ENCODE measurements at places on chromosomes 1 and 21.

GRCh38 chr1:18666317-18666920 is 35.8 kb downstream of the PAX7 start:
- DNase-seq: no peak

GRCh38 chr1:113453771-113454083 is 63.4 kb downstream of the MAGI3 start:
- DNase-seq: no peak

- DNase-seq: no peak
Measured at GRCh38 chr21:31654340-31654739, 5.2 kb upstream of the SOD1 start.

GRCh38 chr1:21499283-21499950 is 9.8 kb upstream of the ALPL start:
- no peak for DNase-seq

DNA sequence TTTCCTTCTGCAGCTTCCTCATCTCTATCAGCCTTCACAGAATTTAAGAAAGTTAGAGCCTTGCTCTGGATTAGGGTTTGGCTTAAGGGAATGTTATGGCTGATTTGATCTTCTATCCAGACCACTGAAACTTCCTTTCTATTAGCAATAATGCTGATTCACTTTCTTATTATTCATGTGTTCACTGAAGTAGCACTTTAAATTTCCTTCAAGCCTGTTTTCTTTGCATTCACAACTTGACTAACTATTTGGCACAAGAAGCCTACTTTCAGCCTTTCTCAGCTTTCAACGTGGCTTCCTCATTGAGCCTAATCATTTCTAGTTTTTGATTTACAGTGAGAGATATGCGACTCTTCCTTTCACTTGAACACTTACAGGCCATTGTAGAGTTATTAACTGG is 528.5 kb downstream of the PLPP3 start:
- no peak for DNase-seq

- DNase-seq: no peak
Measured at GRCh38 chr1:91798241-91798648, 87.7 kb downstream of the TGFBR3 start.

DNA sequence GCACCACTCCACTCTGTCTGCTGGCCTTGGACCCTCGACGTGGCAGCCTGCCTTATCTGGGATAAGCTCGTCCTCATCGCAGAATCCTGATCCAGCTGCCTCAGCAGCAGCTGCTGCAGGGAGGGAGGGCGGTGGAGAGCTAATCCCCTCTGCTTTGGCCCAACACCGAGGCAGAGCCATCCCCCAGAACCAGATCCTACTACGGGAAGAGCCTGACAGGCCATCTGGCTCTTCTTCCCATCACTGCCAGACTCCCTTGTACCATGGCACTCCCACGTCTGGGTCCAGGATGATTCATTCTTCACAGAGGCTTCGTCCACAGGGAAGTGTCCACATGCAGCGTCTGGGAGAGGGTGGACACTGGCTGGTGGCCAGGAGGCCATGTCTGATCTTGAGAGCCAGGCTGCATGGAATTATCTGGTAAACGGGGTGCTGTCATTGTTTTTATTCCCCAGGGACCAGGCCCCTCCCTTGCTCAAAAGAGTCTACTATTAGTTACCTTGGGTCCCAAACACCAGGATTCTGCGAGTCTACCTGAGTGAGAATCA is 14.6 kb upstream of the PKP1 start:
- DNase-seq: no peak

- DNase-seq: no peak
Measured at GRCh38 chr1:1358433-1359271, at the start of gene MXRA8. MXRA8 (minus strand) TSS chr1:1358555; CDS start chr1:1358504, 51 bp downstream.

- no peak for DNase-seq
Measured at GRCh38 chr1:164320790-164321731, 237.9 kb upstream of the PBX1 start.

DNA sequence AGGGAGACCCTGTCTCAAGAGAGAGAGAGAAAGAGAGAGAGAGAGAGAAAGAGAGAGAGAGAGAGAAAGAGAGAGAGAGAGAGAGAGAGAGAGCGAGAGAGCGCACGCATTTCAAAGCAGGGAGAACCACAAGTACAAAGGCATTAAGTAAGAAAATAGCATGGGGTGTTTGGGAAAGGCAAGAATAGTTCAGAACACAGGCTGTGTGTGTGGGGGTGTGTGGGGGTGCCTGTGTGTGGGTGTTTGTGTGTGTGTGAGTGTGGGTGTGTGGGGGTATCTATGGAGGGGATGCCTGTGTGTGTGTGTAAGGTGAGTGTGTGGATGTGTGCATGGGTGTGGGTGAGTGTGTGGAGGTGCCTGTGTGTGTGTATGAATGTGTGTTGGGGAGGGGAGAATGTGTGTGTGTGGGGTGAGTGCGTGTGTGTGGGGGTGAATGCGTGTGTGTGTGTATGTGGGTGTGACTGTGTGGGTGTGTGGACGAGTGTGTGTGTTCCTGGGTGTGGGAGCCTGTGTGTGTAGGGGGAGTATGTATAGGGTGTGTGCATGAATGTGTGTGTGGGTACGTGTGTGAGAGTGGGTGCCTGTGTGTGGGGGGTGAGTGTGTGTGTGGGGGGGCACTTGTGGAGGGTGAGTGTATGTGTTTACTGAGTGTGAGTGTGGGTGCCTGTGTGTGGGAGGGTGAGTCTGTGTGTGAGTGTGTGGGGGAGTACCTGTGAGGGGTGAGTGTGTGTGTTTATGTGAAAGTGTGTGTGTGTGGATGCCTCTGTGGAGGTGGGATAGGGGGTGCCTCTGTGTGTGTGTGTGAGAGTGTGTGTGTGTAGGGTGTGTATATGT is 19.1 kb upstream of the HDAC1 start:
- DNase-seq: peak; percentile 75

DNA sequence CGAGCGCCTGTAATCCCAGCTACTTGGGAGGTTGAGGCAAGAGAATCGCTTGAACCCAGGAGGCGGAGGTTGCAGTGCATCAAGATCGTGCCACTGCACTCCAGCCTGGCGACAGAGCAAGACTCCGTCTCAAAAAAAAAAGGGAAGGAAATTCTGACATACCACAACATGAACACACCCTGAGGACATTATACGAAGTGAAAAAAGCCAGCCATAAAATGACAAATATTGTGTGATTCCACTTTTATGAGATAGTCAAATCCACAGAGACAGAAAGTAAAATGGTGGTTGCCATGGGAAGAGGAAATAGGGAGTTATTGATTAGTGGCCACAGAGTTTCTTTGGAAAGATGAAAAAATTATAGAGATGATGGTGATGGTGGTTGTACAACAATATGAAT is 41.7 kb downstream of the EVI5 start:
- DNase-seq: no peak

DNA sequence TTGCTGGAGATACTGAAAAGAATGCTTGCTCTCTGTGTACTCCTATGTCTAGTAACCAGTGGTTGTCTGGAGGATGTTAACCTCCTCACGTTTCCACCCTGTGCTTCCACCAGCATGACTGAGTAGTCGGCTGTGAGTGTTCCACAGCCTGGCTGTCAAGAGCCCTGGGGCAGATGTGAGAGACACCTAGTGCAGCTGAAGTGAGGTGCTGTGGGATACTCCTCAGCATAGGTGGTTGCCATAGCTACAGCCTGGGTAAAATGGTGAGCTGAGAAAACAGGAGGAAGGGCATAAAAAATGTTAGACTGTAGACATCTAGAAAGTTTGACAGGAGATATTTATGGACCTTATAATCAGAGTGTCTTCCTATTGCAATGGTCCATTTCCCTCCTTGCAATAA is 15.8 kb downstream of the IVL start:
- peak; percentile 51 for DNase-seq

DNA sequence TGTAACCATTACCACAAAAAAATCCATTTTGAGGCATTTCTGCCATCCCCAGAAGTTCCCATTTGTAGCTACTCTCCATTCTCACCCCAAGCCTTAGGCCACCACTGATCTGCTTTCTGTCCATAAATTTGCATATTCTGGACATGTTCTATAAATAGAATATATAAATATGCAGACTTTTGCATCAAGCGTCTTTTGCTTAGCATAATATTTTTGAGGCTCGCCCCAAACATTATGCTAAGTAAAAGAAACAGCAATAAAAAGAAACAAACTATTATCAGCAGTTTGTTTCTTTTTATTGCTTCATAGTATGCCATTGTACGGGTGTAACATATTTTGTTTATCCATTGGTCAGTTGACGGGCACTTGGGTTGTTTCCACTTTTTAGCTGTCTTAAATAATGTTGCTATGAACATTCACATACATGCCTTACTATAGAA is 7.9 kb downstream of the TFAP2E start:
- no peak for DNase-seq

DNA sequence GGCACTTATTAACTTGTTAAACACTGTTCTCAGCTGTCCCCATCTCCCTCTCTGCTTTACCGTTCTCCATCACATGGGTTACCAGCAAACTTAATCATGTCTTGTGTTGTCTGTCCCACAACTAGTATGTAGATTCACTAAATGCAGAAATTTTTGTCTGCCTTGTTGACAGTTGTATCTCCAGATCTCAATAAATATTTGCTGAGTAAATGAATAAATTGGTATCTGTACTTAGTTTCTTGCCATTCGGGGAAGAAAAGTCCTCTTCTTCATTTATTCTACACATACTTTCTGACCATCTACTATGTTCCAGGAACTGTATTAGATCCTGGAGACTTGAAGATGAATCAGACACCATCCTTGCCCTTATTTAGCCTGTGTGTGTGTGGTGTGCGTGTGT is 97.9 kb downstream of the KCND3 start:
- no peak for DNase-seq

- DNase-seq: no peak
Measured at GRCh38 chr1:11470912-11471311, 8.0 kb upstream of the DISP3 start.

GRCh38 chr1:45501505-45501859 is 1.4 kb downstream of the MMACHC start:
- DNase-seq: no peak

DNA sequence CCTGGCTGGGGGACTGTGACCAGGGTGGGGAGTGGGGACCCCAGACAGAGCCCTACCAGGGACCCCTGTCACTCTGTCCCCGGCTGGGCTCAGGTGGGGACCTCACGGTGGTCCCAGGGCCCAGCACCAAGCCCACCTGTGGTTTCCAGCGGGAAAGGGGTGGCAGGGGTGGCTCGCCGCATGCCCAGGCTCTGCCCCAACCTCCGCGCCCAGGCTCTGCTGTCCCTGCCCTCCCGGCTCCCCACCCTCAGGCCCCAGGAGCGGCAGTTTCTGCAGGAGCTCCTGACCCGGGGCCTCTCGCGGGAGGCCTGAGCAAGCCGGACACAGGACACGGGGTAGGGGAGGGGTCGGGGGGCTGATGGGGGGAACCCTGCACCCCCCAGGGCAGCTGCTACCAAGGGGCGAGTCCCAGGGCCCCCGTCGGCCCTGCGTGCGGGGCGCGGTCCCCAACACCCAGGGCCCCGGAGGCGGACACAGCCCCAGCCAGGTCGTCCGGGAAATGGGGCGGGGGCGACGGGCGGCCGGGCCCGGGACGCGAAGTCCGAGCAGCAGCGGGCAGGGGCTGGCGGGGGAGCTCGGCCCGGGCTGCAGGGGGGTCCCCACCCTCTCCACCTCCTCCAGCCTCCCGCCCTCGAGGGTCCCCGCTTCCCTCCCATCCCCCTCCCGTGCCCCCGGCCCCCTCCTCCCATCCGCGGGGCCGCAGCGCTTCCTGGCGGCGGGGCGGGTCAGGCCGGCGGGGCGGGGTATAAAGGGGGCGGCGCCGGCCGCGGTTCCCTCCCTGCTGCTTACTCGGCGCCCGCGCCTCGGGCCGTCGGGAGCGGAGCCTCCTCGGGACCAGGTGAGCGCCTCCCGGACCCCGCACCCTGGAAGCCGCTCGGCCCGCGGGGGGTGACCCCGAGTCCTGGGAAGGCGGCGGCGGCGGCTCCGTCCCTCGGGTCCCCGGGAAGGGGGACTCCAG is at the start of gene COL6A2:
Gene COL6A2, plus strand, starts transcription at position 777 of the 958 bp plus-strand sequence.
- DNase-seq: peak; percentile 84

DNA sequence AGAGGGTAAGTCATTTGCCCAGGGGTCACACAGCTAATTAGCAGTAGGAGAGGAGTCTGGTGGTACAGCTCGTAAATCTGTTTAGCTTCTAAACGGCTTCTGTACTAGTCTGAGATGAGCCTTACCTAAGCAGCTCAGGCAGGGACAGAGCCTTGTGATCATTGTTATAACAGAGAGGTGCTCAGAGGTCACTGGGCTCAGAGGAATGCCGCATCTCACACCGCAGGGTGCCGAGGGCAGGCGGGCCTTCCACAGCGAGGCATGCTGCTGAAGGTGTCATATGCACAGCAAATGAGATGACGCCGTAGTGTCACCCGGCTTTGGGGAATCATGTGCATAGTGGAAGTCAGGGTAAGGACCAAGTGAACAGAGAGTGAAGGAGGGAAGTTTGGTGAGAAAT is 305.2 kb upstream of the FMN2 start:
- no peak for DNase-seq

- no peak for DNase-seq
Measured at GRCh38 chr1:7478809-7479499, 292.1 kb upstream of the VAMP3 start.

GRCh38 chr1:174786760-174787159 is 213.0 kb upstream of the CACYBP start:
- no peak for DNase-seq

DNA sequence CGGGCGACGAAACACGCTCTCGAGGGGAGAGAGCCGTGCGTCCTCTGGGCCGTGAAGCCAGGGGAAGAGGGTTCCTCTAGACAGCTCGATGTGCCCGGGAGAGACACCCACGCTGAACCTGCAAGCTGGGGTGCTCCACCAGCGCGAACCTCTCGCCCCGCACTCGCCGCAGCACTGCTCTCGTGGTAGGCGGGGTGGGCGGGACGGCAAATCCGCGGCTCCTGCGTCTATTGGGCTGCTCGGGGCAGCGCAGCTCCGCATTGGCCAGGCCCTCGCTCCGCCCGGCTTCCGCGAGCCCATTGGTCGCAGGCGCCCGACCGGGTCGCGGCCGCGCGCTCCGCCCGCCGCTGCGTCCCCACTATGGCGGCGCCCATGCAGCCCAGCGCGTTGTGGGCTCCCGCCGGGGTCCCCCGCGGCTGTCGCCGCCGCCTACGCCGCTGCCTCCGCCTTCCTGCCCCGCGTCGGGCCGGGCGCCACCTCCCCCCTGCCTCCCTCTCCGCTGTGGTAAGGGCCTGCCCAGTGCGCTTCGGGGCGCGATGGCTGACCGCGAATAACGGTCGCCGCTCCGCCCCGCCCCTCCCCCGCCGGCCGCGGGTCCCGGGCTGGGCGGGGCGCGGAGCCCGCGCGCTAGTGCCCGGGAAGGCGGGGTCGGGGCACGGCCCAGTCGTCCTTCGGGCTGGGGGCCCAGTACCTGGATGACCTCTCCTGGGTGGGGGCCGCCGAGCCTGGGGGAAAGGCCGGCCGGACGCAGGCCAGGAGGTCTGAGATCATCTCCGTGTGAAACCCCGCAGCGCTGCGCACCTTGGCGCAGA is at the start of gene ST3GAL3:
Gene ST3GAL3, plus strand, starts transcription at position 347 of the 812 bp plus-strand sequence. CDS start 28,727 bp downstream, outside the sequence.
- DNase-seq: peak; percentile 98

- DNase-seq: no peak
Measured at GRCh38 chr1:110728388-110729001, 53.8 kb upstream of the KCNA3 start.

DNA sequence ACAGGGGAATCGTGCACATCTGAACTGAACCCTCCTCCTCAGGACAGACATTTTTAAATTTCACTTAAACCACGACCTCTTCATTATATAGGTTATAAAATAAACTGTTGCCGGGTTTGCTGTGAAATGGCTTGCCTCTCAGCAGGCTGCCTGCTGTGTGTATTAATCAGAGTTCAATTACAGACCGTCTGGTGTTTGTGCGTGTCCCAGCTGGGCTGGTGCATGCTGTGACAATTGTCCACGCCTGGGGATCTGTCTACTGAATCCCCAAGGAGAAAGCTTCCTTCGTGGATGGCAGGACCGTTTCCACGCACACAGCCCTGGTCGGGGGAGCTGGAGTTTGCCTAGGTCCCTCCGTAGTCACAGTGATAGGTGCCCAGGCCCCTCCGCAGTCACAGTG is 13.4 kb upstream of the AGPAT3 start:
- DNase-seq: no peak

- DNase-seq: no peak
Measured at GRCh38 chr1:52852854-52853253, 10.3 kb downstream of the ZYG11A start.

All from activated CD4-positive, alpha-beta T cell treated with anti-CD3 and anti-CD28 coated beads, Interleukin-2, amount 10 ng/mL, durations not matched to agents 24 days and 14 days (primary cell).